Small intestine (tissue), 16 donors: ENCODE measurements at places on chromosomes 3 and 15.

GRCh38 chr3:177351757-177352158, 154.5 kb upstream of the TBL1XR1 start:
- DNase-seq, result peak; percentile 37

DNA sequence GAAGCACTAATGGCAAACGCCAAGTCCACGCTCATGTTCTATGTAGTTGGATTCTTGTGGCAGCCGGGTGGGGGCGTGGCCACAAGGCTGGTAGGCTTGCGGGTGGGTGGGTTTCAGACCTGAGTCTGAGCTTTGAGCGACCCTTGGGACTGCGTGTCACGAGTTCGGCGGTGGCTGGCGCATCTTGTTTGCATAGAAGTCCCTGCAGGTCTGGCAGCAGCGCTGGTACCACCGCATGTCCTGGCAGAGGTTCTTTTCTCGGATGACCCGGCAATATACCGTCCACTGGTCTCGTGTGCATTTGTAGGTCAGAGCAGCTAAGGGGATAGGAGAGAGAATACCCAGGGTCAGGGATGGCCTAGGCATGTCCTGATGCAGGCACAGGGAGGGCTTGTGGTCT, 241.0 kb upstream of the LYSMD4 start:
- DNase-seq, result no peak

- DNase-seq, result no peak
Observed at GRCh38 chr3:115901008-115901407, 277.7 kb downstream of the GAP43 start.

GRCh38 chr3:168156479-168156878, 60.8 kb upstream of the GOLIM4 start:
- no peak for DNase-seq

DNA sequence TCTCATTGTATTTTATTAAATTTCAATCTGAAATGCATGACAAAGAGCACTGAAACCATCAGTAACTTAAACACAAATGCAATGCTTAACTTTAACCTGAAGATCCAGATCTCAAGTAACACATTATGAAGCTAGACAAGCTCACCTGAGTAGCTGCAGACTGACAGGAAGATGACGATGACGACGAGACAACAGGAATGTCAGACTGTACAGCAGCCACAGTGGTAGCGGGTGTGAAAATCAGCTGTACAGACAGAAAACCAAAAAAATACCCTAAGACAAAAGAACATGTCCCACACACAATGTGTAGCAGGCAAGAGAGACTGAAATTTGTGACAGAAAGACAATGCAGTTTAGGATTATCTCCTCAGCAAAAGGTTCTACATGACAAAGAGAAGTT, 36.3 kb downstream of the PHC3 start:
- no peak for DNase-seq

- no peak for DNase-seq
Observed at GRCh38 chr3:42660131-42660715, 6.7 kb downstream of the ZBTB47 start.

DNA sequence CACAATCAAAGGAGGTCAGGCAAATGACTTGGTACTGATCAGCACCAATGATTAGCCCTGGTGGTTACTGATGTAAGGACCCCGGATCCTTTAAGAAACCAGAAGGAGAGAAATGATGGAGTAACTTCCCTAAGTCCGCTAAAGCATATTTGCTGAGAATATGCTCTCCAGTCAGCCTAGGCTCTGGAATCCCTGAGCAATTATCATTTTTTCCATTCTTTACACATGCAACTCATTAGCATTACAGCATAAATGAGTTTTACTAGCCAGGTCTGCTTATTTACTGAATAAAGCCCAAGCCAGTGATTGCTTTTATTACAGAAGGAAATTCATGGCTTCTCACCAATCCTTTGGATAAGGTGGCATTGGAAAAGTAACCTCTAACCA, 139.2 kb upstream of the WNT5A start:
- DNase-seq, result no peak

DNA sequence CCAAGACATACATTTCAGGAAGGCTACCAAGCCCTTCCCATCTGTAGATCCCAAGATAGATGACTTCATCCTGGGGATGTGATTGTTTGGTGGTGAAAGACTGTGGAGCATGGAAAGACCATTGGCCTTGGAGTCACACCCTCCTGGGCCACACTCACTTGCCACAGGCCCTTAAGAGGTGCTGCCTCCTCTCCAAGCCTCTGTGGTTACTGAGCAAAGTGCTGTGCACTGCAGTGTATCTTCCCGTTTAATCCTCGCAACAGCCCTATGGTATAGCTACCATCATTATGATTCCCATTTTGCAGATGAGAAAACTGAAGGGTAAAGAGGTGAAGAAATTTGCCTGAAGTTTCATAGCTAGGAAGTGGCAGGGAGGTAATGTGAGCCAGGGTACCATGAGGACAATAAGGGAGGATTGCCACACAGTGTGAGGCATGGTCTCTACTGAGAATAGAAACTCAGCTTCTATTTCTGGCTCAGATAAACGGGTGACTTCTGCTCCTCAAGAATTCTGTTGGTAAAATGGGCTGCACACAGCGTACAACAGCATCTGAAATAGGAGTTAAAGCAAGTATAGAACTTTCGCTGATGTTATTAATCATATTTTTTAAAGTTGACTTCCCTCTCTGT, 23.9 kb upstream of the RHO start:
- no peak for DNase-seq

- DNase-seq, result no peak
Observed at GRCh38 chr15:34973512-34973911, 4.0 kb upstream of the AQR start.

DNA sequence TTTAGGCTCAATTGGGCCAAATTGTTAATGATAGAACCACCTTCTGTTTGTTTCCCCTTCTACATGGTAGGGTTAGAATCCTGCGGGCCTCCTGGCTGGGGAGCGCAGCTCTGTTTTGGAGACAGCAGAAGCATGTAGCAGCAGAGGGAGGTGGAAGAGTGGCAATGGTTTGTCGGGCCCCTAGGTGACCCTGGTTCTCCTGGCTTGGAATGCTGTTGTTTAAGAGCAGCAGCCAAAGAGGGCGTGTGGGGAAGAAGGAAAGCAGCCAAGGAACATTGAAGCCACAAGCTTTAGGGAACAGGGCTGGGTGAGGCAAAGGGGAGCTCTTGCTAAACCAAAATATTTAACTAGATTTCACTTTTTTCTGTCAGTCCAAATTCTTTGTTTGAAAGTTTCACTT, 213.7 kb upstream of the NR2E3 start:
- no peak for DNase-seq

GRCh38 chr3:29628795-29629194, 347.9 kb downstream of the RBMS3 start:
- no peak for DNase-seq

DNA sequence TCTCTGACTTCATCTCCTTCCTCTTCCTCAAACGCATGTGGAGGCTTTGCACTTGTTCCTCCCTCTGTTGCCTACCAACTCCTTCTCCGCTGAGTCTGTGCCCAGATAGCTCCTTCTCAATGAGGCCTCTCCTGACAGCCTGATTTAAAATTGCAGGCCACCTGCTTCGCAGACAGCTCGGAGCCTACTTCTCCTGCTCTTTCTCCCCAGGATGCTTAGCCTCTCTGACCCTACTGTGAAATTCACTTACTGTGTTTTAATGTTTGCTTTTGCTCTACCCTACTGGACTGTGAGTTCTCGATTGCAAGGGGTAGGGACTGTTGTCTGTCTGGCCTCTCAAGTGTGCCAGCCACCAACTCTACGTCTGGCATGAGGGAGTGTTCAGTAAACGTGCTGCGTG, 83.4 kb downstream of the EEFSEC start:
- DNase-seq, result no peak

DNA sequence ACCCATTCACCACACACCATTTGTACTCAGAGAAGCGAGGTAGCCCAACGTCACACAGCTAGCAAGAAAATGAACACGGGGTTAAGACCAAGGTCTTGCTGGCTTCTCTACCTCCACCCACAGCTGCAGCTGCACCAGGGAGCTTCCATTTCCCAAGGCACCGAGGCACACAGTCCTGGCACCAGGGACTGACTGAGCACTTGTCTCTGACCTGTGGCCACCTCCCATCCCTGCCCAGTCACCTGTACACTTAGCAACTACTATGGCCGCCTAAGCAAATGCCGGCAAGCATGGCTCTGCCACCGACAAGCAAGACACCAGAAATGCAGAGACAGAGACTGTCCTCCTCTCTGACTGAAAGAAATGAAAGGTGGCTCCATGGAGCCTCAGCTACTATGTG, 15.3 kb downstream of the ZXDC start:
- no peak for DNase-seq

DNA sequence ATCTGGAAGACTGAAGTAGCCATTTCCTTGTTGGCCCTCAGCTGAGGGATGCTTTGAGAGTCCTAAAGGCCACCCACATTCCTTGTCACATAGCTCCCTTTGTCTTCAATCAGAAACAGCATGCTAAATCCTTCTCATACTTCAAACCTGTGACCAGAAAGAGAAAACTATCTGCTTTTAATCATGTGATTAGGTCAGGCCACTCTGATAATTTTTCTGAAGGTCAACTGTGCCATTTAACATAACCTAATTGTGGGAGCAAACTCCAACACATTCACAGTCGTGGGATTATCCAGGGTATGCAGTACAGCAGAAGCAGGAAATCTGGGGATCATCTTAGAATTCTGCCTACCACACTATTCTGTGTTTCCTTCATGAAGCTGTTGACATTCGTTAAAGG, 223.9 kb upstream of the NR2E3 start:
- no peak for DNase-seq

DNA sequence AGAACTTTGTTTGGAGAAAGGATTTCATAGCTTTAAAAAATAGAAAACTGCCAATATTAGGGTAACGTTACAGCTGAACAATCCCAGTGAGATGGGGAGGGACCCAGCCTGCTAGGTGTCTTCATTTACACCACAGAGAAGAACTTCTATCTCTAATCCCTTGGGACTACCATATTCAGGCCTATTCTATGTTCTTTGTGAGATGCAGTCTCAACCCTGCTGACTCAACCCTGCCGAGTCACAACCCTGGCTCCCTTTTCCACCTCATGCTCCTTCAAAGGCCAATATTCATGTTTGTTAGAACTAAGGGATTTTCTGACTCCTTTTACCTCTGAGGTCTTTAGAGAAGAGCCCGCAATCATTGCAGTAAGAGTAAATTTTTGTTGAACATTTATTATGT, 350.5 kb downstream of the EPHB1 start:
- DNase-seq, result no peak

GRCh38 chr3:108780235-108780634, 23.0 kb upstream of the RETNLB start:
- no peak for DNase-seq

DNA sequence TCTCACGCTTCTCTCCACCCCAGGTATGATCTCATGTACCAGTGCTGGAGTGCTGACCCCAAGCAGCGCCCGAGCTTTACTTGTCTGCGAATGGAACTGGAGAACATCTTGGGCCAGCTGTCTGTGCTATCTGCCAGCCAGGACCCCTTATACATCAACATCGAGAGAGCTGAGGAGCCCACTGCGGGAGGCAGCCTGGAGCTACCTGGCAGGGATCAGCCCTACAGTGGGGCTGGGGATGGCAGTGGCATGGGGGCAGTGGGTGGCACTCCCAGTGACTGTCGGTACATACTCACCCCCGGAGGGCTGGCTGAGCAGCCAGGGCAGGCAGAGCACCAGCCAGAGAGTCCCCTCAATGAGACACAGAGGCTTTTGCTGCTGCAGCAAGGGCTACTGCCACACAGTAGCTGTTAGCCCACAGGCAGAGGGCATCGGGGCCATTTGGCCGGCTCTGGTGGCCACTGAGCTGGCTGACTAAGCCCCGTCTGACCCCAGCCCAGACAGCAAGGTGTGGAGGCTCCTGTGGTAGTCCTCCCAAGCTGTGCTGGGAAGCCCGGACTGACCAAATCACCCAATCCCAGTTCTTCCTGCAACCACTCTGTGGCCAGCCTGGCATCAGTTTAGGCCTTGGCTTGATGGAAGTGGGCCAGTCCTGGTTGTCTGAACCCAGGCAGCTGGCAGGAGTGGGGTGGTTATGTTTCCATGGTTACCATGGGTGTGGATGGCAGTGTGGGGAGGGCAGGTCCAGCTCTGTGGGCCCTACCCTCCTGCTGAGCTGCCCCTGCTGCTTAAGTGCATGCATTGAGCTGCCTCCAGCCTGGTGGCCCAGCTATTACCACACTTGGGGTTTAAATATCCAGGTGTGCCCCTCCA, 19.1 kb downstream of the TYRO3 start:
- DNase-seq, result no peak

- DNase-seq, result no peak
Observed at GRCh38 chr3:150609988-150610387, 6.9 kb downstream of the SELENOT start.

DNA sequence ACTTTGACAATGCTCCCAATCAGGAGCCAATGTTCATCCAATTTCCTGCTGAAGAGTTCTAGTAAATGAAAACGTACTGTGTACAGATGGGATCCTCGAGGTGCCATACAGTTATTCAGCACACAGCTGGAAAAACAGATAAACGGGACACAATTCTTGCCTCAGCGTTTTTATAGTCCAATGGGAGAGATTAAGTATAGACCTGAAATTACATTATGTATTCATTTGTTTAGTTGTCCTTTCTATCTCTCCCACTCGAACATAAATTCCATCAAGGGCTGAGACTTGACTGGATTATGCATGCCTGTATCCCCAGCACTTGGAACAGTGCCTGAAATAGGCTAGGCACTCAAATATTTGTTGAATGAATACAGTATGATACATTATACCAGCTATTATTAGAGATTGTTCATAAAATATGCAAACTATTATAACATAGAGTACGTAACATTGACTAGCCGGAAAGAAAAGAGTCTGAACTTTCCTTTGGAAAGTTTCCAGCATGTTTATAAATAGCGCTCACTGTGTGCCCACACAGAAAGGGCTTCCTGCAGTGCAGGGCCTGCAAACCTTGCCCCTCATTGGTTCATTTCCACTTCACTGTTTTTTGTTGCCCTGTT, 27.4 kb upstream of the SNTN start:
- DNase-seq, result peak; percentile 3

GRCh38 chr3:88150806-88151205, 1.0 kb downstream of the C3orf38 start:
- DNase-seq, result no peak

- no peak for DNase-seq
Observed at GRCh38 chr3:11651477-11651876, 7.8 kb upstream of the VGLL4 start.
